Progenitor cell of endocrine pancreas (in vitro differentiated cells): ENCODE measurements at places on chromosomes 12 and 14.

GRCh38 chr14:79037593-79037992 is 867.4 kb downstream of the NRXN3 start:
- no peak for DNase-seq

- no peak for DNase-seq
Observed at GRCh38 chr12:49048953-49049352, 11.6 kb downstream of the KMT2D start.

GRCh38 chr12:9943240-9943639 is 11.1 kb upstream of the CLEC2A start:
- no peak for DNase-seq

- DNase-seq = no peak
Observed at GRCh38 chr12:46556105-46556559, 183.6 kb upstream of the SLC38A2 start.

- no peak for DNase-seq
Observed at GRCh38 chr12:118145113-118145797, 9.3 kb downstream of the PEBP1 start.

DNA sequence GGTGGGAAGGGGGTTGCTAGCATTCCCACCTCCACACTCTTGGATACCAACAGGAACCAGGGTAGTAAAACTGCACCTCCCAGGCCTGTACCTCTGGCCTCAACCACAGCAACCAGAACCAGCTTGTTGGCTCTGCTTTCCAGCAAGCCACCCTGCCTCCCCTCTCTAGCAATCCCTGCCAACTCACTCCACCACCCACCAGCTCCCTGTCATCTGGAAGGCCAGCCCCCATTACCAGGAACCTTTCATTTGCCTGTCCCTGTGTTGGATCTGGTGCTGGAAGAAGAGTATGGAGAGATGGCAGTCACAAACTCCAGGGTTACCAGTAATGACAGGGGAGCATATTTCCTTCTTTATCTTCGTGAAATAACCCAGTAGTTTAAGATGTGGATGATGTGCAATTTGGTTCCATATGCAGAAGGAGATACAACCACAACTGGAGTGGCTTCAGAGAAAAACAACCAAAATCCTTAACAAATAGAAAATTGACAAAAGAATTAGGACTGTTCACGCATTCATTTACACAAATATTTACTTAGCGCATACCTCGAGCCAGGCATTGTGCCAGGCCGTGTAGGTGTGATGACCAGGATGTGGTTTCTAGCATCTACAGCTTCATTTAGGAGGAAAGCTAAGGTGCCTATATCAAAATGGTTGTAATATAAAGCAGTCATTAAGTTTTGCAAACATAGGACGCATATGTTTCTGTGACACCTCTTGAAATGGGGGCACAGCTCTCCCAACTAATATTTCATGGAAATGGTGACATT is 3.4 kb downstream of the B4GALNT3 start:
- DNase-seq = no peak

- DNase-seq = no peak
Observed at GRCh38 chr12:49233842-49234526, 30.9 kb upstream of the TUBA1C start.

- DNase-seq = no peak
Observed at GRCh38 chr12:111780615-111781014, 13.9 kb downstream of the ALDH2 start.

- no peak for DNase-seq
Observed at GRCh38 chr12:111775205-111776193, 8.8 kb downstream of the ALDH2 start.

GRCh38 chr14:66081594-66082376 is 404.4 kb upstream of the CCDC196 start:
- DNase-seq = no peak
